Cardiac muscle cell (in vitro differentiated cells and primary cell): ENCODE measurements at places on chromosomes 3 and 15.
A peak's percentile ranks its signal among the peaks of the same experiment; 100 is the strongest.

DNA sequence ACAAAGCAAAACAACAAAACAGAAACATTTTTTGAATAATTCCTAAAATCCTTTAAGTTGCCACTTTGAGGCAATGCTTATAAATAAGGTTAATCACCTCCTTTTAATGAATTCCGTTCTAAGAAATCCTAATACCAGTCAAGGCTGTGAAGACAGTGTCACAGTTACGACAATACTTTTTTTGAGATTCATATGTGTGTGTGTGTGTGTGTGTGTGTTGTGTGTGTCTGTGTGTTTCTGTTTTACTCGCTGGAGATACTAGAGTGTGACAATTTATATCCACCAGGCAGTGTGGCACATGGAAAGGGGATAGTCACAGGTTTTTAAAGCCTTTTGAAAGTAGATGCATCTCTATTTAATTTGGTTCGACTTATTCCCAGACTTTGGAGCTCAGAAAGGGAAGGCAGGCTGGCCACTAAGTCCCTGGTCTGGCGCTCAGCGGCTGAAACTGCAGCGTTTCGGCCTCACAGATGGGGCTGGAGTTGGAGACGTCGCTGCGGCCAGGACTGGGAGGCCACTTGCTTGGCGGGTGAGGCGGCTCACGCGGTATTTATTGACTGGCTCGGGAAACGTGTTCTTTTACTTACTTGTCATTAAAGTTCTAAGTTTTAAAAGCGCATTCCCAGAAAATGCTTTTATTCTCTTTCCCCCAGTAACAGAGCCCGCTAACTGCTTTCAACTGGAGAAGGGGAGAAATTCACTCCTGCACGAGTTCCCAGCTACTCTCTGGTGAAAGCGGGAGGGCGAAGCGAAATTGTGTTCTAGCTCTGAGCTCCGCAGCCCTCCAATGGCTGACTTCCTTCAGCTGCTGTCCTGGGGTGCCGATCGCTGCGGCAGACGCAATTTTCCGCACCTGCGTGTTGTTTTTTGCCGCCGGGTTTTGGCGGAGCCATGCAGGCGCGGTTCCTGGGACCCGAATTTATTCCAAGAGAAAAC, 13.7 kb downstream of the ZIC1 start:
- H3K27ac ChIP-seq: no peak overlapping the region
- peaks cover 100% of the 10 kb centered on the region for H3K27me3 ChIP-seq
- no peaks in the 10 kb centered on the region for H3K4me1 ChIP-seq
- no peak for DNase-seq

DNA sequence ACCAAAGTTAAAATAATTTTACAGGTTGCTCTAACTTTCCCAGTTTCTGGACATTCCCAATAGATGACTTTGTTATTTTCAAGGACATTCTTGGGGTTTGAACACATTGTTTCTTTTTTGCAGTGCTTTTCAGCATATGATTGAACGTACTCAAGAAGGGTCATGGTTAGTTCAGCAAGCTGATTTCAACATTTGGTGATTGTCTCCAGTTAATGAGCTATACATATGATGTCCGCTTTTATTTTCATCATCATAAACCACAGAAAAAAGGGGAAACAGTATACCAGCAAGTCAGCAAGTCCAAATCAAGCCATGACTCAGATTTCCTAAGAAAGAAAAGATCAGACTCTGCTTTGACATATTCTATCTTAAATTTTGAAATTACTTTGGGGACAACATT, 69.4 kb downstream of the B3GALNT1 start:
- peak overlapping the region; percentile 60 for H3K27ac ChIP-seq
- peaks cover 4% of the 10 kb centered on the region for H3K4me1 ChIP-seq
- H3K36me3 ChIP-seq: no peaks in the 10 kb centered on the region
- H3K27me3 ChIP-seq: no peaks in the 10 kb centered on the region

DNA sequence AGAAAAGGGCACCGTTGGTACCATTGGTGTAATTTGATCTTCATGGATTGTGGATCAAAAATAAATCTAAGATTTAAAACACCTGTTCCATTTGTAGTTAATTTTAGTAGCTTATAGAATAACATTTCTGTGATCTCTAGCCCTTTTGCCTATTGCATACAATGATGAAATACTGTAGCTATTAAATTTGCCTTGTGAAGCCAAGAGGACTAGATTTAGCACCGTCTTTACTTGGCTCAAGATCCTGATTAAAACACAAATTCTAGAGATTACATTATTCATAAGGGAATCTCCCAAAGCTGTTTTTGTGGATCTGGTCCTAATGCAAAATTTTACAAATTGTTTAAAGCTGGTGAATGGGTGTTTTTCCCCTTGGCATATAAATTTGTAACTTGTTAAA, 8.2 kb downstream of the TBC1D23 start:
- no peak overlapping the region for H3K27ac ChIP-seq
- H3K4me3 ChIP-seq: no peak overlapping the region
- H3K36me3 ChIP-seq: no peaks in the 10 kb centered on the region

GRCh38 chr15:35311615-35312014, 226.5 kb upstream of the NANOGP8 start:
- no peaks in the 10 kb centered on the region for H3K36me3 ChIP-seq
- no peak overlapping the region for H3K4me3 ChIP-seq
- H3K27ac ChIP-seq: no peak overlapping the region

DNA sequence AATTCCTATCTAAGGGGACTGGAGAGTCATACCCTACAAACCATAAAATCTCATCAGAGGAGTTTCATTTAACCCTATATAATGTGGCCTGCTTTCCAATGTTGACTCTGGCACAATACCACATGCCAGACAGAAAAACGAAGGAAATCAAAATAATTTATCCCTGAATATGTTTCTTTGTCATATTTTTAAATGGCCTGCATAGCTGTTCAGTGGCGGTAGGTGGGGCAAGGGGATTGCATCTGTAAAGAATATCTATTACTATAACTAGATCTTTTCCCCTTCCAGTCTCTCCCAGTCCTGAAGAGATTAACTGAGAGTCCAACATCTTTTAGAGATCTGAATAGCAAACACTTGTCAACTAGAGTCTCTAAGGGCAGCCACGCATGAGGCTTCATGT, 278.1 kb upstream of the CTNNB1 start:
- no peak overlapping the region for H3K4me3 ChIP-seq
- H3K36me3 ChIP-seq: no peaks in the 10 kb centered on the region
- no peaks in the 10 kb centered on the region for H3K27me3 ChIP-seq
- no peak for DNase-seq
- H3K4me1 ChIP-seq: peaks cover 11% of the 10 kb centered on the region

DNA sequence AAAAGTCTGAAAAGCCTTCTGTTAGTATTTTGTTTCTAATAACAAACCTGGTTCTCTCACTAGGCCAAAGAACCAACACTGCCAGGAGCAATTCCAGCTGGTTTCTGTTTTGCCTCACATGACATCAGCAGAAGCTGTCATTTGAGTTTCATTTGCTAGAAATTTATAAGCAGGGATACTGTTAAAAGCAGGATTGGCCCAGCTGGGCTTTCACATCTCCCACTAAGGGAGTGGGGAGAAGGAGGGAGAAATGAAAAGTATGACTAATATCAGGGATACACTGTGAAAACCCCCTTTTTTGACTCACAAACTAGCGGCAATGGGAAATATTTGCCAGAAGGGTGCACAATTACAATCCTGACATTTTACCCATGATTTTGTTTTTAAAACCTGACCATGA, 5.3 kb downstream of the CCDC80 start:
- peak; percentile 39 for DNase-seq
- H3K36me3 ChIP-seq: no peaks in the 10 kb centered on the region
- peak overlapping the region; percentile 26 for H3K27ac ChIP-seq
- peaks cover 32% of the 10 kb centered on the region for H3K4me1 ChIP-seq
- no peaks in the 10 kb centered on the region for H3K27me3 ChIP-seq

DNA sequence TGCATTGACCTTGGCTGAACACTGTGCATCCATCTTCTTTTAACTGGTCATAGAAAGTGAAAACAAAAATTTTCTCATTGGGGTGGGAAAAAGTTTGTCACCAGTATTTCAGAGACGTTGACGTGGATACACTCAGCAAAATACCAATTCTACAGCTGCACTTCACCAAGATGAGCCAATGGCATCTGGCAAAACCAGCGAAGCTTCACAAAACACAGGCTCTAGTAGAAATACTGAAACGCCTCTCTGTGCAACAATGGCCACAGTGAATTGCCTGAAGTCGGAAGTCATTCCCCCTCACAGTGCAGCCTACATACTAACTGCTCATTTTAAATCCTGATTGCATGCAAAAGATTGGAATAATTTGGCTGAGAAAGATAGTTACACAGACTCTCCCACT, 17.0 kb downstream of the PCYT1A start:
- H3K4me1 ChIP-seq: no peaks in the 10 kb centered on the region
- H3K27me3 ChIP-seq: no peaks in the 10 kb centered on the region
- no peak for DNase-seq
- H3K27ac ChIP-seq: no peak overlapping the region
- peaks cover 3% of the 10 kb centered on the region for H3K36me3 ChIP-seq
- no peak overlapping the region for H3K4me3 ChIP-seq

- DNase-seq: no peak
- peaks cover 6% of the 10 kb centered on the region for H3K27me3 ChIP-seq
- H3K27ac ChIP-seq: peak overlapping the region; percentile 80
- H3K36me3 ChIP-seq: peaks cover 35% of the 10 kb centered on the region
- peak overlapping the region; percentile 59 for H3K4me3 ChIP-seq
Measured at GRCh38 chr15:89333959-89334509, 590 bp downstream of the POLG start.

- no peaks in the 10 kb centered on the region for H3K4me1 ChIP-seq
- H3K27ac ChIP-seq: no peak overlapping the region
- H3K27me3 ChIP-seq: no peaks in the 10 kb centered on the region
- no peaks in the 10 kb centered on the region for H3K36me3 ChIP-seq
- DNase-seq: no peak
Measured at GRCh38 chr3:67474311-67474710, 180.1 kb downstream of the SUCLG2 start.

DNA sequence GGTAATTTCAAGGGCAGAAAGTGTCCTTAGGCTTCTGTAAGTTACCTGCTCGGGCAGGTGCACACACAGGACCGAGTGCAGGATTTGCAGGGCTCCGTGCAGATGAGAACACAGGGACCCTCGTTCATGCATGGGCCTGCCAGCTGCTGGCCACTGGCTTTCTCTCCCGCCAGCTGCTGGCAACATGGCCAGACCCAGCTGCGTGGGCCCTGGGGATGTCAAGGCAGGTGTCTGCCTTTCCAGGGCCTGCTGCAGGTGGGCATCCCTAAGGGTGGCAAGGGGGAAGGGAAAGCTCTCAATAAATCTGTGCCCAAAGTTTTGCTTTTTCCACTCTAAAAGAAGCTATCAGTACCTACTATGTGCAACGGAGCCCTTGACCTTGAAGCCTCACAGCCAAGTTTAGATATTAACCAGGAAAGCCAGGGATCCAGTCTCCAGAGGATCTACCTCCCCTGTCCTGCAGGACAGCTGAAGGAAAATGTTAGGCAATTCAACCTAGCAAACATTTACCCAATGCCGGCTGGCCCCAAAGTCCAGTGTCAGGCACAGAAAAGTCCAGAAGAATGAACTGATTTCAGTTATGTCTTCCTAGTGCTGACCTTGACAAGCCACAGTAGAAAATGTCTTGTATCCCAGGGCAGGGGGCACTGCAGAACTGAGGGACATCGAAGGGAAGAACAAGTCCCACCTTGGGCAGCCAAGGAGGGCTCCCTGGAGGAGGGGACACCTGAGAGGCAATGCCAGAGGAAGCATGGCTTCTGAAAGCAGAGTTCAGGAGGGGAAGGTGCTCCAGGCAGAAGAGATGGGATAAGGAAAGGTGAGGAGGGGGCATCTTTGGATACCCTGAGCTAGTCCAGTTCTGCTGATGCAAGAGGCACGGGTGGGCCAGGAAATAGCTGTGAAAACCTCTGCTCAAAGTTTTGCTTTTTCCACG, 26.4 kb downstream of the NUP210 start:
- no peaks in the 10 kb centered on the region for H3K27me3 ChIP-seq
- peaks cover 14% of the 10 kb centered on the region for H3K36me3 ChIP-seq
- H3K4me3 ChIP-seq: no peak overlapping the region
- H3K27ac ChIP-seq: no peak overlapping the region
- no peak for DNase-seq

- no peaks in the 10 kb centered on the region for H3K27me3 ChIP-seq
- H3K4me3 ChIP-seq: no peak overlapping the region
- H3K27ac ChIP-seq: no peak overlapping the region
- no peaks in the 10 kb centered on the region for H3K4me1 ChIP-seq
- peaks cover 16% of the 10 kb centered on the region for H3K36me3 ChIP-seq
Measured at GRCh38 chr15:98957655-98958054, 49.9 kb downstream of the PGPEP1L start.

DNA sequence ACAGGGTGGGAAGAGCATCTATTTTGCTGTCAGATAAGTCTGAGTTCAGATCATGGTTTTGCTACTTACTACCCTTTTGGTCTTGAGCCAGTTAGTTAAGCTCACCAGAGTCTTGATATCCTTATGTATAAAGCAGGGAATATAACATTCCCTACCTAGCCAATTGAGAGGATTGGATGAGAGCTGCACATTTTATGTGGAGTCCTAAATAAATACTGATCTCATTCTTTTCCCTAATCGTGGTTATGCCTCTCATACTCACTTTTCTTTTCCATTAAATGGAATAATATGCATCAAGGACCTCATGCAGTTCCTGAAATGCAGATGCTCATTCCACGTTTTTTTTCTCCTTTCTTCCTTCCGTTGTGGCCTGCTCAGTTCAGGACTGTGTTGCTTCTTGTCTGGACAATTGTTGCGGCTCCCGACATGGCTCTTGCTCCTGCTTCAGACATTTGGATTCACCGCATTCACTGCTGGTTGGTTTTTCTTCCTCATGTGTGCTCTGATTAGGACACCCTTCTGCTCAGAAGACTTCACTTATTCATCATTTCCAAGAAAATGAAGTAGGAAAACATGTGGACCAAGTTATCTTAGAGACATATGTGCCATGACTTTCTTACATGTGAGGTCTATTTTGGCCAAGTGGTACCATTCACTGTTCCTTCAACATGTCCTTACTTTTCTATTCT, 90.2 kb downstream of the NFKBIZ start:
- no peak overlapping the region for H3K4me3 ChIP-seq
- no peak for DNase-seq
- H3K4me1 ChIP-seq: peaks cover 53% of the 10 kb centered on the region
- no peaks in the 10 kb centered on the region for H3K36me3 ChIP-seq

DNA sequence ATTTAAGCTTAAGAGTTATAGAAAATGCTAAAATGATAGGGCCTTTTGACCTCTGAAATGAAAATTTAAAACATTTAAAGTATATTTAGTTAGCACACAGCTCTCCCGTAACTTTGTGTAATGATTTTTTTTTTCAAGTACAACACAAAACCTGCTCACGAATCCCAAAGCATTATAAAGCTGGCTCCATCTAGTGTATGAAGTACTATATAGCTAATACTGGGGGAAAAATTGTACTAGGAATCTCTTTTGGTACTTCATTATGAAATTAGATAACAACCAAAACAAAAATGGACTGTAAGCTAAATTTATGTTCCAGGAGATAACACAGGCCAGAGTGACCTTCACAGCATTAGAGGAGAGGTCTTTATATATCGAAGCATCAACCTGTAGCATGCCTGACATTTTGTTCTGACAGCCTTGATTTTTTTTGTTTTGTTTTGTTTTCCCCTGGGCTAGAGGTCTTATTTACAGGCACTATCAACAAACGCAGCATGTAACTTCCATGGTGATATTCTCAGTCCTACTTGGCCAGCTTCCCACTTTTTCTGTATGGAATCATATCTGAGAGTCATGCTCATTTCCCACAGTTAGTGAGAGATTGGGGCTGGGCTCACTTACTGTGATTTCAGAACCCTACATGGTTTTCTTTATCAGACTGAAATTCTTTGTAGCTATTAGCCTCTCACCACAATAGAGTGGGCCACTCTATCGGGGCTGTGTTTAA, 116.3 kb downstream of the MITF start:
- H3K27ac ChIP-seq: peak overlapping the region; percentile 91
- DNase-seq: peak; percentile 52
- H3K36me3 ChIP-seq: no peaks in the 10 kb centered on the region
- H3K4me3 ChIP-seq: no peak overlapping the region
- H3K4me1 ChIP-seq: peaks cover 41% of the 10 kb centered on the region

GRCh38 chr3:118729546-118729945, 305.1 kb downstream of the IGSF11 start:
- no peaks in the 10 kb centered on the region for H3K27me3 ChIP-seq
- no peak overlapping the region for H3K4me3 ChIP-seq
- H3K4me1 ChIP-seq: no peaks in the 10 kb centered on the region
- H3K27ac ChIP-seq: no peak overlapping the region
